ENCODE measurements at places on chromosomes 1 and 21.

GRCh38 chr1:175200678-175201521 lies 8.3 kb upstream of the KIAA0040 start:
- no peak for DNase-seq

DNA sequence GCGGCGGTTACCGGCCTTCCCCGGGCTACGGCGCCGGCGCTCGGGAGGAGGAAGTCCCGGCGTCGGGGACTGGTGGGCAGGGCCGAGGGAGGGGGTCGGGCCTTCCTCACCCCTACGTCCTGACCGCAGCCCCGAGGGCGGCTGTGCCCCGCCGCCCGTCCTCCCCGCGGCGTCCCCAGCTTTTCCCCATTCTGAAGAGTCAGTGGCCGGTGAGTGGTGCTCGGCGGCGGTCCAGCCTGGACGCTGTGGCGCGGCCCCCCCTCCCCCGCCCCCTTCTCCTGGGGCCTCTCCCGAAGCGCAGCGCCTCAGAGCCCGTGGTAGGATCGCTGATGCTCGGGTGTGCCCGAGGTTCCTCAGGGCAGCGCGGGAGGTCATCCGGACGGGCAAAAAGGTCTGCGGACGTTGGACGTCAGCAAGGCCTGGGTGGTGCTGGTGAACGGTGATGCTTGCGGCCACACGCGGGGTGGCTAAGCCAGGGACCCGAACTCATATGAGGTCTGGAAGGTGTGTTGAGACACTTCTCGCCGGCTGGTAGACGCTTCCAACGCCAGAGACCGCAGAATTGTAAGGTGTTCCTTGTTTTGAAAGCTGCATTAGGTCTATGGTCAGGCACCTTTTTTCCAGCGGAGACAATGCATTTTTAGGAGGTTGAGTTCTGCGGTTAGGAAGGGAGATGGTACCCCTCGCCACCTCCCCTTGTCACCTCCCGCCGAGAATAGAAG lies 725 bp downstream of the SLC25A33 start:
- DNase-seq: peak; percentile 21

DNA sequence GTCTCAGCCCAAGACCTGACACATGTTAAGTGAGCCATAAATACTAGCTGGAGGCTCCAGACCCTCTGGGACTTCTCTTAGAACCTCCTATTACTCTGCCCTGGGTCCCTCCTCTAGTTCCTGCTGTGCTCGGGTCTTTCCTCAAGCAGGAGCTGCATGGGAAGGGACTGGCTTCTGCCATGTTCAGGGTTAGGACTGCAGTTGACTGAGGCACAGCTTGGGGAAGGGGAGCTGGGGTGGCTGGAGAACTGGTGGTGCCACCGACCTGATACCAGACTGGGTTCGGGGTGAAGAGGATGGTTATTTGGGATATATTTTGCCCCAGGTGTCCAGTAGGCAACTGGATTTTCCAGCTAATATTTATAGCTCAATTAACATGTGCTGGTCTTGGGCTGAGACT lies 15.7 kb downstream of the HYI start:
- DNase-seq: no peak

DNA sequence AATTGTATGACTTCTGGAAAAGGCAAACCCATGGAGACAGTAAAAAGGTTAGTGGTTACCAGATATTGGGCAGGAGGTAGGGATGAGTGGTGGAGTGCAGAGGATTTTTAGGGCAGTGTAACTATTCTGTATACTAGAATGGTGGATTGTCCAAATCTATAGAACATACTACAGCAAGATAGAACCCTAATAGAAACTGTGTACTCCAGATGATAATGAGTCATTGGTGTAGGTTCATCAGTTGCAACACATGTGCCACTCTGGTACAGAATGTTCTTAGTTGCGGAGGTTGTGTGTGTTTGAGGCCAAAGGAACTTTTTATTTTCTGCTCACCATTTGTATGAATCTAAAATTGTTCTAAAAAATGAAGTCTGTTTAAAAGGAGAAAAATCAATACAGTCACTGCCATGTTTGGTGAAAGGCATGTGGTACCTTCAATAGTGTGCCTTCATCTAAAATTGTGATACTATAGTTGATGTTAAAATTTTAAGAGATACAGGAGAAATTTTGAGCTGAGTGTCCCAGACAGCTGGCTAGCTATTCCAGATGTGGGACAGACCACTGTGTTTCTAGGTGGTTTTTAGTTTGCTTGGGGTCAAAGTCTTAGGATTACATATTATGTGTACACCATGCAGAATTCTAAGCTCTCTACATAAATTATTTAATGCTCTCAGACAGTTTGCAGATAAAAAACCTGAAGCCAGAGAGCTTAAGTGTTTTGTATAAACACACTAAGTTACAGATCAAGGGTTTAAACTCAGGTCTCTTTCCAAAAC lies 150.5 kb downstream of the RPS6KC1 start:
- DNase-seq: no peak

DNA sequence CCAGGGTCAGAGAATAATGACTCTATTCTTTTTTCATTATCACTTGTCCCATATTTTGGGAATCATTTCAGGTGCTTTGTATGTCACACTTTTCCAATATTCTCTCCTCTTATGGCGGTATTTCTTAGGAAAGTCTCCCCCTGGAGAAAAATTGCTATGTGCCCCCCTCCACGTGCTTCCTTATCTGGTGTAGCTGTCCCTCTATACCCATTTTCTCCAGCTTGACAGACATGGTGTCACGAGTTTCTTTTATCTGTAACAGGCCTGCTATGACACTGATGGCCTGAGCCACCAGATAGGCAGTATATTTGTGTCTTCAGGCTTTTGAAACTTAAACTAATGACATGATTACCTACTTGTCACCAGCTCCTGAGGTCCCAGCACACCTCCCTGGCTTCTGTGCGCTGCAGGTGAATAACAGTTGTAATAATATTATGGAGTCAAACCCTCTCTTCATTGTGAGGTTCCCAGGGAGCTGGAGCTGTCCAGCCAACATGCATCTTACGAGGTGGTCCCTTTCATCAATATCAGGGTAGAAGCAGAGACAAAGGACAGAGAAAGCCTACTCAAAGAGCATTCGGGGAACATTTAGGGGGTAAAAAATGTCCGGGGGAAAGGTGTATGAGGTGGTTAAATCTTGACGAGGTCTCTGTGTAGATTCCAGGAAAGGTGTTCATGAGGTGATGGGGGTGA lies 71.2 kb upstream of the DUSP10 start:
- DNase-seq: no peak

GRCh38 chr1:1013105-1013921 lies at the start of gene ISG15:
TSS of gene ISG15 (plus strand) at chr1:1013497. CDS start at chr1:1013574, 77 bp downstream.
- peak; percentile 69 for DNase-seq

GRCh38 chr1:169860187-169860586 lies 33.5 kb downstream of the SCYL3 start:
- DNase-seq: no peak

GRCh38 chr1:27525296-27526272 lies 35.6 kb upstream of the WASF2 start:
- no peak for DNase-seq

DNA sequence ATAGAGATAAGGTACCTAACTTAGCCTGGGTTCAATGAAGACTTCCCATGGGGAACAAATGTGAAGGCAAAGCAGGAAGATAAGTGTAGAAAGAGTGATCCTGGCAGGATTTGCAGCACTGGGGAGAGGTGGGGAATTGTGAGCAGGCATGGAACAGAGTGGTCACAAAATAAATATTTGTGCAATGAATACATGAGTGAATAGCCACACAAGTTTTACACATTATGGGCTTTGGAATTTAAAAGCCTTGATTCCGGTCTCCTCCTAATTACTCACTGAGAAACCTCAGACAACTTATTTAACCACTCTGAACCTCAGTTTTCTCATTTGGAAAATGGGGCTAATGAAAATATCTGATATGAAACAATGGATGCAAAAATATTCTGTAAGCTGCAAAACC lies 148.3 kb downstream of the ELAVL4 start:
- no peak for DNase-seq

DNA sequence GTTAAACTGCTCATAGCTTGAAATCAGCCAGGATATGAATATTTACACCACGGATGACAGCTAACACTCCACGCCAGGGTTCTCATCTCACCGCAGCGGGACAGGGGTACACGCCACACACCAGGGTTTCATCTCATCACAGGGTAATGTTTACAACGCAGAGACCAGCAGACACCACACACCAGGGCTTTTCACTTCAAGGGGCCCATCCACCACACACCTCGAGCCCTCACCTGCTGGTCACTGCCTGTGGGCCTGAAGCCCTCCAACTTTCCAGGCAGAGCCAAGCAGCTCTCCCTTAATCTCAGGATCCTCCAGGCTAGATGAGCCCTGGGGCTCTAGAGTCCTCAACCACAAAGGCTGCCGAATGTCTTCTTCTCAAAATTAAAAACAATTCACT lies 1.3 kb upstream of the KRTAP10-12 start:
- no peak for DNase-seq

GRCh38 chr1:225378880-225379279 lies 49.0 kb downstream of the LBR start:
- DNase-seq: no peak

- no peak for DNase-seq
Measured at GRCh38 chr1:111406321-111406768, 21.2 kb downstream of the OVGP1 start.

DNA sequence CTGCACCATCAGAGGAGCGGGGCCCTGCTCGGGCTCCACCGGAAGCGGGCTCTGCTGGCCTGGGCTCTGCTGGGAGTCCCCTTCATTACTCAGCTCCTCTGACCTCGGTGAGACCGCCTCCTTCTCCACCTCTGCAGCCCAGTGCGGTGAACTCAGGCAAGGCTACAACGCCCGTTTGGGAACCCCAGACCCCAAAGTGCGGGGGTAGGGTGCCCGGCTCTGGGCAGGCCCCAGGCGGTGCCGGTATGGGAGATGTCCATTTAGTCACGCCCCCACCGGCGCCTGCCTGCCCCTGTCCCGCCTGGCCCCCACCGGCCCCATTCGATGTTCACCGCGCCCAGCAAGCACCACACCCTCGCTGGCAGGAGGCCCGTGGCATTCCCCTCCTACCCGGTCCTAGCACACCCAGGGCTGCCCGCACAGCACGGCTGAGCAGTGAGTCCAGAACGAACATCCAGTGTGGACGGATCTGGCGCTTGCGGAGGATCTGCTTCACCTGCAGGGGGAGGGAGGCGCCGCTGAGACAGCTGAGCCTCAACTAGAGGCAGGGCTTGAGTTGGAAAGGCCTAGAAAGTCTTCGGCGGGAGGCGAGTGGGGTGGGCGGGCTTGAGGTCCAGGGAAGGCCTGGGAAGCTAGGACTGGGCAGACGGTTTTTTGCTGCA lies 10.0 kb downstream of the MAP3K6 start:
- DNase-seq: no peak

DNA sequence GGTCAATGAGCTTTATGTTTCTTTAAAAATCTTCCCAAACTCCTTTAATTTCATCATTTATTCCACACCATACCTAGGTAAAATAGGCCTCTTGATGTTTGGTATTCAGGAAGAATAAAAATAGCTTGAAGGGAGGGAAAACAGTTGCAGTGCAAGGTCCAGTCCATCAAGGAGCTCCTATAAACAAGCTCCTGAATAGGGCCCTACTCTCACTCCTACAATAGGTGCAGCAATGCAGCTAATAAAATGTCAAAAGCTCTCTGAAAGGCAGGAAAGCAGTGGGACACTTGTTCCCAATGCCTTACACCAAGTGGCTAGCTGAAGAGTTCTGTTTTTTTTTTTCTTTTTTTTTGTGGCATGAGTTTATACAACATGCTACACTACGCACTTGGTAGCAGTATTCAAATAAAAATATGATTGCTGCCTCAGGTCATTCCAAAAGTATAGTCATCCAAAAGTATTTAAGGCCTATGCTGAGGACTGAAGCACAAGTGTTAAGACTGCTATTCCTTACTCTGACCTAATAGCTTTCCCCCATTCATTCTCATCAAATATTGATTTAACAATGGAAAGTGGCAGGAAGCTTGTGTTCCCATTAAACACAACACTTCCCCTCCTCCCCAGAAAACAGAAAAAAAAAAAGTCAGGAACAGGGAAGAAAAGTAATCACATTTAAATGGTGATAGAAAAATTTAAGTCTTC lies 9.8 kb downstream of the TEX38 start:
- DNase-seq: no peak

GRCh38 chr1:14826172-14826636 lies 227.7 kb downstream of the KAZN start:
- DNase-seq: no peak

- no peak for DNase-seq
Measured at GRCh38 chr1:79849388-79849787, 842.9 kb upstream of the ADGRL4 start.

DNA sequence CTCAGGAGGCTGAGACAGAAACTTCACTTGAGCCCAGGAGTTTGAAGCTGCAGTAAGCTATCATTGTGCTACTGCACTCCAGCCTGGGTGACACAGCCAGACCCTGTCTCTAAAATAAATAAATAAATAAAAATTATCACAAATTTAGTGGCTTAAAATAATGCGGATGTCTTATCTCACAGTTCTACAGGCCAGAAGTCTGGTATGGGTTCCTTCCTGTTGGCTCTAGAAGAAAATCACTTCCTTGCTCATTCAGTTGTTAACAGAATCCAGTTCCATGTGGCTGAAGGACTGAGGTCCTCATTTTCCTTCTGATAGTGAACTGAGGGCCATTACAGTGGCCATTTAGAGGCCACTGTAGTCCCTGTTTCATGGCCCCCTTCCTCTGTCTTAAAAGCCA lies 94.6 kb upstream of the S1PR1 start:
- DNase-seq: no peak

DNA sequence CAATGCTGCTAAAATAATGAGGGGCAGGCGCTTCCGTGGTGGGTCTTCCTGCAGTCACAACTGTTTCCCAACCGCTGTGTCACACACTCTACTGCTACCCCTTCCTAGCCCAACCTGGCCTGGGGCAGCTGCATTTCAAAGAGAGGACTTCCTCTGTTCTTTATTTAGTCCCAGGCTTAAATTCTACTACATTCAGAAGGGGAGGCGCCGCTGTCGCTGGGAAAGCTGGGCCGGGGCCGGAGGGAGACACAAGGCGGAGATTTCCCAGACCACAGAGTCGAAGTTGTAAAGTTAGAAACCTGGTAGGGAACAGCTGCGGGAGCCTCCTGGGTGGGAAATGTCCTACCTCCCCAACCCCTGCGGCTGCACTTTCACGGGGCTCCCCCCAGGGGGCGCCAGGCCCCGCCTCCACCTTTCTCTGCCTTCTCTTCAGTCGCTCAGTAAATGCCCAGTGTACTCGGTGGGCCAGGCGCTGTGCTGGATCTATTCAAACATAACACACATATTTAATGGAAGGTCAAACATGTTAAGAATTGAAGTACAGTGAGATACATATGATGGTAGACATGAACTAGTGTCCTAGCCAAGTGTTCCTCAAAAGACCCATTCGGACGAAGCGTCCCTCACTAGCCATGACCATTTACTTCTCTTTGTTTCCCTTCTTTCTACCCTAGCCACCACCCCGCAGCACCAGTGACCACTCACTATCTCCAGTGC lies 23.1 kb downstream of the DYRK3 start:
- peak; percentile 34 for DNase-seq

GRCh38 chr1:218494449-218494852 lies 149.3 kb downstream of the TGFB2 start:
- no peak for DNase-seq

Data from stimulated activated CD8-positive, alpha-beta memory T cell treated with anti-CD3 and anti-CD28 coated beads, Interleukin-7, amount 100 ng/mL, for 24 hours (primary cell).